RCC 7860 (cell line): ENCODE measurements at places on chromosomes 2 and 18.
A peak's percentile ranks its signal among the peaks of the same experiment; 100 is the strongest.

DNA sequence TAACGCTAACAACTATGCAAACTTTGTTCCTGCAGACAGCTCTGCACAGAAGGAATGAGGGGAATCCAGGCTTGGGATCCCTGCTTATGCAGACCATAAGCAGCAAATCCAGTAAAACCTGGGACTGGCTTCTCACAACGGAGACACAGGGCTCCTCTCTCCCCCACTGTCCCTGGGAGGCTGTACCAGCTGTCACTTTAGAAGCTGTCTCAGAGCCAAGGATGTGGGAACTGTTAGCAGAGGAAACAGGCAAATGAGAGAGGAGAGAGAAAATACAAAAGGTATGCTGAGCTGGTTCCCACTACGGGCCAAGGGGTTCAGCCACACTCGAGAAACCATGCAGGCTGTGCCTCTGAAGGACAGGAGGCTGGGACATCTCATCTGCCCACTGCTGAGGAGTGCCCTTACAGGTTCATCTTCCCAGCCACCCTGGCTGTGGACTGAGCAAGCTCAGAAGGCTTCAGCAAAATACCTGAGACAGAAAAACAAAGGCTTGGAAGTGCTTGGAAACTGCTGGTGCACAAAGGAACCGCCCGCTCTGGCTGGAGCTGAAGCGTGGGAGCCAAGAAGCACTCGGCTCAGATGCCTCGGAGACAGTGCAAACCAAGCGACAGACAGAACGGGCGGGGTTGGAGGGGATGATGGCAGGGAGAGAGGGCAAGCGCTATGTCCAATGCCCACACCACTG lies 72.5 kb downstream of the FAM210A start:
- DNase-seq: no peak

DNA sequence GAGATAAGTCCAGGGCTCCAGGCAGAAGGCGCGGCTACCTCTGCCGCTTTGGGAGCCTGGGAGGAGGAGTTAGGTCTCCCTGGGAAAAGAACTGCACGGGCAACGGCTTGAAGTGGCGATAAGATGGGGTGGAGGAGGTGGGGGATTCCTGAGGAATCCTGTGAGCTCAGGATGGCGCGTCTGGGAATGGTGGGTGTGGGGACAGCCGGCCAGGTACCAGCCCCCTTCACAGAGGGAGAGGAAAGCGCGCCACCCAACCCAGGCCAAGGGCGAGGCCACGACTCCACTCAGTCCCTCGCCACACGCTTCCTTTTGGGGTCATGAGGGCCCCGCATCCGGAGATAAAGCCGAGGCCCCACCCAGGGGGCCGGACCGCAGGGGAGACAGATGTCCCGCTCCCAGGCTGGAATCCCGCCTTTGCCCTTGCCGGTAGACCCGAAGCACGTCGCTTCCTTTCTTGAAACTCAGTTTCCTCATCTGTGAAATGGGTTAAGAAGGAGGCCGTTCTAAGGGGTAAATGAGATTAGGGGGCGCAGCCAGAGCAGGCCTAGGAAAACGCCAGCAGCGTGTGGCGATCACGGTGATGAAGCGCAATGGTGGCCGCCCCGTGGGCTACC lies 1.7 kb upstream of the CTDSP1 start:
- DNase-seq: peak; percentile 80

GRCh38 chr18:9612215-9612830 lies 2.0 kb downstream of the PPP4R1 start:
- peak; percentile 56 for DNase-seq

- DNase-seq: no peak
Measured at GRCh38 chr2:104531122-104531521, 322.8 kb upstream of the POU3F3 start.

DNA sequence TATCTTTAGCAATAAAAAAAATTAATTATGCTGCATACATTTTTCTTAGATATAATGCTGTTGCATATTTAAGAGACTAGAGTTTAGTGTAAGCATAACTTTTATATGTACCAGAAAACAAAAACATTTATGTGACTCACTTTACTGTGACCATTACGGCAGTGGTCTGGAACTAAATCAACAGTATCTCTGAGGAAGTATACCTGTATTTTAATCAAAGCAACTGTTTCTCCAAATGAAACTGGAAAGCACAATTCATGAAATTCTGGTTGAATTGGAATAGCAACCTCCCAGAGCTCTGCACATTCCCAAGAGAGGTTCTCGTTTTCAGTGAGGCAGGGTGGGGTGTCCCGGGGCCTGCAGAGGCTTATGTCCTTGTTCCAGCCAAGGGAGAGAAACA lies 112.2 kb upstream of the TACR1 start:
- no peak for DNase-seq

DNA sequence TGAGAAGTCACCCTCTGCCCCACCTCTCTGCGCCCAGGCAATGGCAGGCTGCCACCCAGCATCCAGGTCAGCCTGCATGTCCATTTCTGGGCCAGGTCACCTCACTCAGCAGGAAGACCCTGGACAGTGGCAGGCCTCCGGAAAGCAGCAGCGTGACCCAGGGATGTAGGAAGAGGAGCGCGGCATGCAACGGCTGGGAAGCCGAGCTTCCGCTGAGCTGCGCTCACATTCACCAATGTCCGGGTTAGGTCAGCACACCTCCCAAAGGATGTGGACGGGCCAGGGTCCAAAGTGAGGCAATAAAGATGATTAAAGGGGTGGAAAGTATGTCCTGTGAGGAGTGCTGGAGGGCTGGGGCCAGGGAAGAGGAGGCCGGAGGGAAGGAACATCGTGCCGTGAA lies 174.5 kb downstream of the CTIF start:
- DNase-seq: no peak

GRCh38 chr2:64612575-64613195 lies 41.0 kb downstream of the SERTAD2 start:
- DNase-seq: no peak

DNA sequence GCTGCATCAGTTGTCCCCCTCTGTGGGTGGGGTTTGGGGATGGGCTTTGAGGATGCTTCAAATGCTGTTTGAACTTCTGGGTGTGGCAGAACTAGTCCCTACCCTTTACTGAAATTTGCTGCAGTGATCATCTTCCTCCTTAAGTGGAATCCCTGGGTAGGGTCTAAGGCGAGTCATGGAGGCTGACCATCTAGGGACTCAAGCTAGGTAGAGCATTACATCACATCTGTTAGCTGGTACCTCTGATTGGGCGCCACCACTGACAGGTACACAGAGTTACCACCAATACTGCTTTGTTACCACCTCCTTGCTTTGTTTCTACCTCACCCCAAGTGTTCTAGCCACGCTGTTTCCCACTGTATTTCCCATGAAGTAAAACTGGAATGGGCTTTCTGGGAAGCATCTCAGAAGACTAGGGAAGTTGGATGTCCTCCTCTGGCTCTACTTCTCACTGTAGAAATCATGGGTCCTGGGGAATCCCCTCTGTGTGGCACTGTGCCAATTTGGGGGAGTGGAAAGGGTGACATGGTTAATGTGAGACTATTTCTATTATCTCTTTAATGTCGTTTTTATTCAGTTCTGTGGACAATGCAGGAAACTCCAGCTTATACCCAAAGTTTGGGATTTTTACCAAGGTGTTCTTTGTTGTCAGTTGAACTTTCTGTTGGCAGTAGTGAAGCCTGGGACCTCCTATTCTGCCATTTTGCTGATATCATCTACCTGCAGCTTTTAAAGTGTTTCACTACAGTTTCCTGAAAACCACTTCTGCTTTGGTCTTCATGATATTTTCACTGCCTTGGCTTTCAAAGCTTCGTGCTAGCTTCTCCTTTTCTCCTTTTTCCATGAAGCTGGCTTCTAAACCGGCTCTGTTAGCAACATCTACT lies 14.5 kb upstream of the SULT1C4 start:
- no peak for DNase-seq

DNA sequence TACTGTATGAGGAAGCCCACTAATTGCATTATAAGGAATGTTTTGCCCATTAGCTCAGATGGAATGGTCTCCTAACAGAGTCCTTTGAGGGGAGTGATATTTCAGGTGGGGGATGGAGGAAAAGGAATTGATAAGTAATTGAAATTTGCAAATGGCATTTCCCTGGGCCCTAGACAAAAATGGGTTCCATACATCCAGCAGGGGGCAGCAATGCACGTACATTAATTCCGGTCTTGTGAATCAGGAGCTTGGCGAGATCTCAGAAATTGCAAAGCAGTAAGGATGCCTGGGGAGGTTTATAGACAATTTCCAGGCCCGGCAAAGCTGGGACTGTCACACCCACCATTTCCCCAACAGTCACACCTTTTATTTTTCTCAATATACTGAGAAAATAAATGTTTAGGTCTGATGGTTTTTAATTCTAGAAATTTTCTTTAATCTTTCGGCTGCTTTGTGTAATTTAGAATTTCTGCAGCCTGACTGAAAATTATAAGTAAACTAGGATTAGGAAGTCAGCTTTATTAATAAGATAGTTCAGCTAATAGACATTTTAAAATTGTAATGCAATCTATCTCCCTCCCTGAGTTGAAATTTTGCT lies 122.8 kb downstream of the LYPD1 start:
- DNase-seq: peak; percentile 46

- DNase-seq: no peak
Measured at GRCh38 chr2:150465703-150466569, 21.5 kb downstream of the RND3 start.

DNA sequence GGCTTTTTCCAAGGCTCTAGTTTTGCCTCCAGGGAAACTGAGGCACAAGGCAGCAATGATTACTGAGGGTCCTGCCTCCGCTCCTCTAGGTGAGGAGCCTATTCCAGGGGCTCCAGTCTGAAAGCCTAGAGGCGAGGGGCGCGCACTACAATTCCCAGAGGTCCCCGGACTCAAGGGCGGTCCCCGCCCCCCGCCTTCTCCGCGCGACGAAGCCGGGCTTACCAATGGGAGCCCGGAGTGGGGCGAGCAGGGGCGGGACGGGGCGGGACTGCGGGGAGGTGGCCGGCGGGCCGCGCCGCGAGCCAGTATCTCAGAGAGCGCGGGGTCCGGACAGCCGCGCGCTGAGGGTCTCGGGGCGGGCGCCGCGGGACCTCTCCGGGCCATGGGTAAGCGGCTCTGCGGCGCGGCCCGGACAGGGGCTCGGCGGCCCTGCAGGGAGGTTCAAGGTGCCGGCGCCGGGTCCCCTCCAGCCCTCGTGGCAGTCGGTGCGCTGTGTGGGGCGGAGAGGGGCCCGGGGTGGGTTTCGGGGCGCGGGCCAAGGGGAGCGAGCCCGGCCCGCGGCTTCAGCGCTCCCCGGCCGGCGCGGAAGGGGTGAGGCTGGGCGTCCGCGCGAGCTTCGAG lies at the start of gene ARID5A:
TSS of gene ARID5A (plus strand) at position 308 of the 621 bp plus-strand sequence. CDS start at position 383, 75 bp downstream.
- peak; percentile 59 for DNase-seq

DNA sequence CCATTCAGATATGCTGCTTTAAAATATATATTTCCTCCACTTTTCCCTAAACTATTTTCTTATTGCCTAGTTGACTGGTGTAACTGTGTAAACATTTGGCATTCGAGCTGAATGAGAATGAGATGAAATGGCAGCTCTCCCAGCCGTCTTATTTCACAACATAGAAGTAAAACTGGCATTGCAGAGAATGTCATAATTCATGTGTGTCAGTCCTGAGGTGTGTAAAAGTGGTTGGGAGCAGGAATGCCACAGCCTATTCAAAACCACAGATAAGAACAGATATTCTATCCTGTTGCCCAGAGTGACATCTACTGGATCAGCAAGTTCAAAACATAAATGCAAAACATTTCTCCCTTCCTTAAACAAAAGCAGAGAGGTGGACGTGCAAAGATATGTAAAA lies 565.5 kb upstream of the CHAC2 start:
- peak; percentile 76 for DNase-seq

- no peak for DNase-seq
Measured at GRCh38 chr2:241649927-241650326, 12.4 kb downstream of the ATG4B start.

GRCh38 chr2:239002954-239003623 lies 155.2 kb downstream of the TWIST2 start:
- DNase-seq: no peak

DNA sequence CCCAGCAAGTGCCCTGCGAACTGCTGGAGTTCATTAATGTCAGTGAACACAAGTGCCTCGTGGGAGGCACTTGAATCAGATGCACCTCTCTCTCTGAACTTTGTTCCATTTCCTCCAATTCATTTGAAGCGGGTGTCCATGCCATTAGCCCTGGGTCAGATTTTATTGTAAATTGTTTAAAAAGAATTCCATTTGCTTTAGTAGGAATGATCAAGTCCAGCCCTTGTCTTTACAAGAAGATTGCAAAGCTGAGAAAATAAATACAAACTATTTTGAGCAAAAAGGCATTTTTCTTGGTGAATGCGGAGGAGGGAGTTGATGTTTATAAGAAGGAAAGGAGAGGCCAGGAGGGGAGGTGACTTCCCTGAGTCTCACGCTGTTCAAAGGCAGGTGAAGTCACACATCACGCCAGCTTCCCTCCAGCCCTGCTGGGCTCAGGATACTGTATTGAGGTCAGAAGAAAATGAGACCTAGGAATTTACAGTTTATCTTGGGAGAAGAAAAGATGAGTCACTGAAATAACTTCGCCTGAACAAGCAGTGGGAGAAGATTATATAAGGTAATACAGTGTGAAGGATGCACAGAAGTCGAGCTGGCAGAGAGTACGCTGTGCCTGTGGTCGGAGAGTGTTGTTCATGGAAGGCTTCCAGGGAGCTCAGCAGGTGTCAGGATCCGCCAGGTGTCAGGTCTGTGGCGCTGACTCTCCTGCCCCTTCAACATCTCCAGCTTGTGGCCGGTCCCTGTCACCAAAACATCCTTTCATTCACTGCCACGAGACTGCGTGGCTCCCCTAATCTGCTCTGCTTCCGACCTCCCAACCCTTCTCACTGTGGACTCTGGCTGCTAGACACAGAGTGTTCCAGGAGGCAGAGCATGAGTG lies 36.5 kb downstream of the EFR3B start:
- peak; percentile 89 for DNase-seq

- no peak for DNase-seq
Measured at GRCh38 chr2:112108178-112108832, 29.9 kb upstream of the FBLN7 start.

DNA sequence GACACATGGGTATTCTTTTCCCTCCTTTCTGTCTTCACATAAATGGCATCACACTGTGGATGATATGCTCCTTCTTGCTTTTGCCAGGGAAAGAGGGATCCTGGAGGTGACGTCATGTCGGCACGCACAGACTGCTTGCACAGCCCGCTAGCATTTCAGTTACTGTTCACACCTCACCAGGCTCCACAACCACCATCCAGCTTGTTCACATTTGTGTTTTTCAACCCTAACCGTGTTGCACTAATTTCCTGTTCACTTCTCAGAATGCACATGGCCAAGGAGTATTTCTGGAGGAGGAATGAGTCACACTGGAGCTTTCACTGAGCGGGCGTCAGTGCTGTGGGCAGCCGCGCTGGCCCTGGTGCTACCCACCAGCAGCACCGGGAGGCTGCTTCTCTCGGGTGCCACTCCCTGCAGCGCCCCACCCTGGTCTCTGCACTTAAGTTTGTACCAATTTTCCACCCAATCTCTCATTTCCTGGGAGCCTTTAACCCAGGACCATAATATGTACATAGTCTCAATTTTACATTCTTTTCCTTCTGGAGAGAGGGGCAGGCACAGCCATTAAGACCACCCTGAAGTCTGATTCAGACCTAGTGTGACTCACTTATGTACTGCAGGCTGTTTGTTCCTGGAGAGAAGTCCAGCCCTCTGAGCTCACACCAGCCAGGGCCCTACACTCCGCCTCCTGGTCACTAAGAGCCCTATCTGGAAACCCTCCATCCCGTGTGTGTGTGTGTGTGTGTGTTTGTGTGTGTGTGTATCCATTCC lies 65.1 kb downstream of the MBP start:
- peak; percentile 83 for DNase-seq

GRCh38 chr18:62612776-62613175 lies 90.0 kb downstream of the ZCCHC2 start:
- no peak for DNase-seq
